CD4-positive, alpha-beta T cell treated with Interleukin-17A for 1 hour (primary cell): ENCODE measurements at places on chromosomes 1 and 21.
A peak's percentile ranks its signal among the peaks of the same experiment; 100 is the strongest.

DNA sequence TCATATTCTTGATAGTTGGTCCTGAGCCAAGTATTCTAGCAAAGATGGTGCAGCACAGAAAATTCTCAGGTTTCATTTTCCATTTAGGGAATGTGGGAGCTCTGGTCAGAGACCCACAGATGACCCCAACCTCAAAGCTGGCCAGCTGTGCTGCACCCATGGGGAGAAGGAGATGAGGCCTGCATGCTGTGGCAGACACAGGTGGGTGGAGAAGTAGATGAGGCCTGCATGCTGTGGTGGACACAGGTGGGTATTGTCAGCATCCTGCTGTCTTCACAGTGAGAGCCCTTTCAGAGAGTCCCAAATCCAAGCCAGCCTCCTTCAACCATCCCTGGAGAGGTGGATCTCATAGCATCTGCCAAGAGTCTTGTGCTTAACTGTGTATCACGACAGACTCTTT is 77.7 kb downstream of the DSCAM start:
- DNase-seq, result no peak

DNA sequence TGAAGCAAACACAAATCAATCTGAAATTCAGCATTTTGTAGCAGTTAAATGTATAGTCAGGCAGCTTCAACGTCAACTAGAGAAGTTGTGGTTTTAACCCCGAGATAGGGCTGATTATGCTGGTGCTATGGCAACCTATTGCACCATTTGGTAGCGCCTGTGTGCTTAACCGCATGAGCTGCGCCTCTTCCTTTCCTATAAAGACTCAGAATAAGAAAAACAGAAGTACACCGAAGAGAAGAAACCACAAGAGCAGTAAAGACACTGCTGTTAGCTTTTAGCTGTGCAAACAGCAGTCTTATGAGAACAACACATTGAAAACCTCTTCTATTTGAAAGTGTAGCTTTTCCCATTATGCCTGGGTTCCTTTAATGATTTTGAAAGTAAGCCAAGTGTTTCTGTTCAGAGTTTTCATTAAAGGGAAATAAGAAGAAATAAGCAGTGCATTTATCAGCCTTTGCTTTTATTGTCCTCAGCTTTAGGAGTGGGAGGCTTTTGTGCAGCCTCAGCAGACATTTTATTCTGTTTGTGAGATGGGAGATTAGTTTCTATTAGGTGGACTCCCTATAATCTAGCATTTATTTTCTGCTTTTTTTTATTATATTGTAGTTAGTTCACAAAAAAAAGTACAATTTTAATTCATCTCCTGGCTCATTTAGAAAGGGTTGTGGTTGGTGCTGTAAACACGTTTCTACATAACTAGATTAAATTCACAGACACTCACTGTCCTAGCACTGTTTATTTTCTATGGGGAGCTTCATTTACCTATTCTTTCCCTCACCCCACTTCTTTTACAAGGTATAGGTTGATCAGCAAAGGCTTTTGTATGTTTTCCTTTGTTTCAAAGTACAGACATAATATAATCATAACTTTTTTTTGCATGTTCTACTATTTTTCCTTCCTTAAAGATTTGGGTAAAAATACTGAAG is 43.3 kb downstream of the PTPRC start:
- DNase-seq, result peak; percentile 97

DNA sequence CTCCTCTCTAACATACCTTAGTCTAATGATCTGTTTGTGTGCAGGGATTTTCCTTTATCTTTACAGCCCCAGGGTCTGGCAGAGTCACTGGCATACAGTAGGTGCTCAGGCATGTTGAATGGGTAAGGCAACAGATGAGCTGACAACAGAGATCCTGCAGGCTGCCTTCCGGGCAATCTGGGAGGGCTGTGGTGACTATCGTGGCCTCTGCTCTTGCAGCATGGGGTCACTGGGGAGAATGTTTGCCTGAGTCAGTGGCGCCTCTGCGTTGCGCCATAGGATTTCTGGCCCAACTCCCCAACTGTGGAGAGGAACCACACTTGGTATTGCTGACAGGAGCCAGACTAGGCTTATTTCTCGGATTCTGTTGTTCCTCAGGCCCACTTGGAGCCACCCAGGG is 93.8 kb downstream of the LAMC2 start:
- DNase-seq, result no peak

DNA sequence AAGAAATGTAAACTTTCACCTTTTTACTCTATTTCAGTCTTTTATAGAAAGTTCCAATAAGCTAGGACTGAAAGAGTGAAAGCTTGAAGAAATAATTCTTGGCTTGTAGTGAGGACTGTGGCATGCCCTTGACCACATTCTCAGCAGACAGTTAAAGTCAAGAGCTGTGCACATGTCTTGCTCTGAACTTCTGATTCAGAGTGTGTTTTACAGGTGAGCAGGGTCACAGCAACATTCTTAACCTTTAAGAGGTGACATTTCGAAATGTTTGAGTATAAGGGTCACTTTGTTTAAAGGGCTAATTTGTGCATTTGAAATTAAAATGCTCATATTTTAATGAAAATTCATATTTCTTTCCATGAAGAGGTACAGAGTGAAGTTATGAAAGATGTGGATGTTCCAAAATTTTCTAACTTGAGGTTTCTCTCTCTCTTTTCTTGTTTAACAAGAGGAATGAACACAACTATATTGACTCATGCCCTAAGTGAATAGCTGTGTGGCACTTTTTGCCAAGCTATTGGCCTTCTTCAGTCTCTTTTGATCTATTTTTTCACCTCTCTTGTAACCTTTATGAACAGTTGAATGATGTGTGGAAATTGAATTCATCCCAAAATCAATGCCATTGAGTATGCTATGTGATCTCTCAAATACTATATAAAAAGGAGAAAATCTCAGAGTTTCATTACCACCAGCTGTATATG is 918.1 kb downstream of the ADGRL2 start:
- DNase-seq, result no peak

- DNase-seq, result peak; percentile 84
Measured at GRCh38 chr1:156746728-156747631, 4.5 kb downstream of the HDGF start.
